ENCODE measurements at places on chromosomes 5 and 9.

- no peak for DNase-seq
These were observed 158.5 kb downstream of the TRPM6 start for GRCh38 chr9:74729136-74729695.

DNA sequence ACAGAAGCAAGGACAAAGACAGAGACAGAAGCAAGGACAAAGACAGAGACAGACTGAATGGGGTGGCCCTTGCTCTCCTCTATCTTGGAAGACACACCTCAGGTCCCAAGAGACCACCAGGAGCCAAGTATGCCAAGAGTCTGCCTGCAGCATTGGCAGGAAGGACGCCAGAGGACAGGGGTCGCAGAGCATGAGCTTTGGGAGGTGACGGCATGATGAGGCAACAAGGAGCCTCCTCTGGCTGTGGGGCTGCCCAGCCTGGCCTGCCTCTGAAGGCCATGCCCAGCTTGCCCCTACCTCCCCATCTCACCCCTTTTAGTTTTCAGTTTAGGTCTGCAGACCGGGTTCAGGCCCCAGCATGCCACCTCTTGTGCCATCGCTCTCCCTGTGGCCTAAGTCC lies 17.6 kb downstream of the PDGFRB start:
- DNase-seq = no peak

GRCh38 chr9:109699019-109699418 lies 81.0 kb upstream of the PALM2AKAP2 start:
- no peak for DNase-seq

DNA sequence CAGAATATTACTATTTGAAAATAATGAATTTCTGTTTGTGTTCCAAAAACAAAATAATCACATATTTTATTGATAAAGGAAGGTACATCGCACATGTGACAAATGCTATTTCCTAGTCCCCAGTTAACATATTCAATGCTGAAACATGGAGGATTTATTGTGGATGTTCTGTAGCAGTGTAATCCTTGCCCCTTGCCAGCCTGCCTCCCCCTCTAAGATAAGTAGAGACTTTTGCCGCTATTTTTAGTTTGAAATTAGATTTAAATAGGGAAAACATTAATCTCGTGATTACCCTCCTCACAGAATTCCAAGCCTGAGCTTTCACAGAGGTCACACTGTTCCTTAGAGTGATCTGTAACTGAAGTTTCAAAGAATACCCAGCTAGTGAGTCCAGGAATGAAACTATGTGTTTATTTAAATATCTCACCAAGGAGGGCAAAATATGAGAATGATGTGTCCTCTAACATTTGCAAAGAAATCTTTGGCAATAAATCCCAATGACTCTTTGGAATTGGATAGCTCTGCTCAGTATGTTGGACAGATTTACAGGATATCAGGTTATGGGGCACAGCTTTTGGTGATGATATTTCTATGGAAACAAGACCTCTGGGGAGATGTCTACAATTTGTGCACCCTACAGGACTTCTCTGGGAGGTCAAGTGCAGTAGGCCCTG lies 17.3 kb downstream of the CTXN3 start:
- DNase-seq = no peak

DNA sequence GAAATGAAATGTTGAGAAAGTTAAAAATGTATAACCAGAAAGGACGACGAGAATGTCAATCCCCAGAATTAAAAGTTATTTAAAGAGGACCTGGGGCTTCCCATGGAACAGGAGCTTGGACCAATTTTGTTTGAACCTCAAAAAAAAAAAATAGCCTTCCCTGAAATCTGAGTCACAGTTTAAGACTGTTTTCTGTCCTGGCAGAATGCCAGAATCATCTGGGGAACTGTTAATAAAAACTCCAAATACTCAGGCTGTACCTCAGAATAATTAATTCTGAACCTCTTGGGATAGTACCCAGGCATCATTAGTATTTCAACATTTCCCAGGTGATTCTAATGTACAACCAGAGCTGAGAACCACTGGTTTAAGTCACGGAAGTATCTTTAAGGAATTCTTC lies 102.2 kb upstream of the SLCO6A1 start:
- no peak for DNase-seq

GRCh38 chr5:58334035-58334434 lies 125.9 kb downstream of the PLK2 start:
- no peak for DNase-seq

GRCh38 chr5:131302506-131302905 lies 38.7 kb downstream of the CDC42SE2 start:
- no peak for DNase-seq

DNA sequence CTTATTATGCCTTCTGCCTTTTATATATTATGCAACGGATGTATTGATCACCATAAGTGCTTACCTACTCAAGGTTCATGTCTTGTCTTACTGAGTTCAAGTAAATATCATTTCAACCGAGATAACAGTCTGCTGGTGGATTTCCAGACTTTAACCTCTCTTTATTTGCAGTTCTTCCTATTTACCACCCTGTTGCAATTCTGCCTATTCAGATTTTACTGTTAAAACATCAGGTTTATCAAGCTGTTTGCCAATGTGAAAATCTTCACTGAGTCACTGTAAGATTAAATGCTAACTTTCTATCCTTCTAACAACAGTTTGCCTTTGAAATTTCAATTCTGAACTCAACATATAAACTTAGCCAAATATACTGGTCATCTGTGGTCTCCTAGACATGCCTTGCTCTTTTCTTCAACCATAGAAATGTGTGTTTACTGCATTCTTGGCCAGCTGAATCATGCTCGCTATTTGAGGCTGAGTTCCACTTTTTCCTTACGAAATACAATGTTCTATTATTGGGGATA lies 471.7 kb upstream of the RORB start:
- DNase-seq = no peak

DNA sequence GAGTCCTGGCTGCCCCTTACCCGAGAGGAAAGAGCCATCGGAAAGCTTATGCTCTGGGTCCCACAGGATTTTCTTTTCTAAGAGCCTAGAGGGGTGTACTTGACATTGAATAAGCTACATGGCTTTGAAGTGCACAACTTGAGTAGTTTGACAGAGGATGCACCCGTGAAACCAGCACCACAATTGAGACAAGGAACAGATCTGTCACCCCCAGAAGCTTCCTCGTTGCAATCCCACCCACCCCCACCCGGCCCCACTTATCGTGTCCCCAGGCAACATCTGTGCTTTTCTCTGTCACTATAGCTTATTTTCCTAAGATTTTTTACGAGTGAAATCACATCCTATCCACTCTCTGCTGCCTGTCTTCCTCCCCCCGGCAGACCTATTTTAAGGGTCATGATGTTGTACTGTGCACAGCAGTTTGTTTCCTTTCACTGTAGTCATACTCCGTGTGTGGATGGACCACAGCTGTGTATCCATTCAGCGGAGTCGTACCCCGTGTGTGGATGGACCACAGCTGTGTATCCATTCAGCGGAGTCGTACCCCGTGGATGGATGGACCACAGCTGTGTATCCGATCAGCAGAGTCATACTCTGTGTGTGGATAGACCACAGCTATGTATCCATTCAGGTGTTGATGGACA lies 8.8 kb upstream of the FCN2 start:
- DNase-seq = no peak

DNA sequence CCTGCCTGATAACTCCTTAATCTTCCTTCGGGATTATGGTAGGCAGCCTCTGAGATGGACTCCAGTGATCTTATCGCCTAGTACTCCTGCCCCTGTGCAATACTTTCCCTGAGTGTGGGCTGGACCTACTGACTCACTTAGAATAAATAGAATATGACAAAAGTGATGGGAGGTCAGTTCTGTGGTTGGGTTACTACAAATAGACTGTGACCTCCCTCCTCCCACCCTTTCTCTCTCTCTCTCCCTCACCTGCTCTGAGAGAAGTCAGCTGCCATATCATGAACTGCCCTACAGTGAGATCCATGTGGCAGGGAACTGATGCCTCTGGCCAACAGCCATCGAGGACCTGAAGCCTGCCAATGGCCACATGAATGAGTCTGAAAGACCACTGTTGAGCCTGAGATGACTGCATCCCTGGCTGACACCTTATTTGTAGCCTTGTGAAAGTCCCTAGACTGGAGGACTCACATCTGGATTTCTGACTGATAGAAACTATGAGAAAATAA lies 31.7 kb downstream of the NRG2 start:
- no peak for DNase-seq

DNA sequence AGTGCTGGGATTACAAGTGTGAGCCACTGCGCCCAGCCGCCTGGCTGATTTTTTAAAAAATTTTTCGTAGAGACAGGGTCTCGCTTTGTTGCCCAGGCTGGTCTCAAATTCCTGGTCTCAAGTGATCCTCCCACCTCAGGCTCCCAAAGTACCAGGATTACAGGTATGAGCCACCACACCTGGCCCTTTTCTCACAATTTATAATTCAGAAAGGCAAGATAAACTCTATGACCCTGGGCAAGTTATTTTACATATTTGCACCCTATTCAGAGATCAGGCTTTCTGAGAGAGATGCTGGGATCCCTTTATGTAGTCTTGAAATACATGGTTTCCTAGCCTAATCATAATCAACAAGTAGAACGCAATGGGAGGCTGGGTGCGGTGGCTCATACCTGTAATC lies 20.6 kb downstream of the ZNF346 start:
- DNase-seq = no peak

DNA sequence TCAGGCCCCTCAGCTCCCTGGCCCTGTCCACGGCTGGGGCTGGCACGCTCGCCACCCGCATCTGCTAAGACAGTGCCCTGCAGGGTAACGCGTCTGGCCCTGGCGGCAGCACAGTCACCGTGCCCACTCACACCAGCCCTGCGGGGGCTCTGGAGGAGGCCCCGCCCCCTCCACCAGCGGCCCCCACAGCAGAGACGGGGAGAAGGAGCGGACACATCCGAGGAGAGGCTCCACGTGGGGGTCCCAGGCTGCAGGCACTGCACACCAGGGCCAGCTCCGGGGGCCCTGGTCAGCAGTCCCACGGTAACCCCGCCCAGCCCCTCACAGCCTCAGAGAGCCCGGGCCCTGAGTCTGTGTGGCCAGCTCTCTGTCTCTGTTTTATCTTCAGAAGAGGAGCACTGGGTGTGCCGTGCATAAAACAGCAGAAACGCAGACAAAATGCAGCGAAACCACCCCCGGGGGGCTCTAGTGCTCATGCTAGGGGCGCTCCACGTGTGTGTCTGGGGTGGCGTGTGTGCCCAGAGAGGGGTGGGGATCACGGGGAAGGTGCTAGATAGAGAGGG lies 47.5 kb upstream of the NRARP start:
- no peak for DNase-seq

- DNase-seq = no peak
These were observed 18.5 kb upstream of the SLC24A2 start for GRCh38 chr9:19807182-19807892.

GRCh38 chr5:69415584-69415958 lies 655 bp downstream of the MARVELD2 start:
- DNase-seq = no peak

GRCh38 chr9:70901746-70902145 lies 219.7 kb downstream of the TRPM3 start:
- no peak for DNase-seq

GRCh38 chr5:125034331-125034730 lies 287.9 kb upstream of the ZNF608 start:
- no peak for DNase-seq

GRCh38 chr9:21813575-21814473 lies 11.4 kb downstream of the MTAP start:
- DNase-seq = peak; percentile 22

- DNase-seq = no peak
These were observed 33.4 kb upstream of the GLIS3 start for GRCh38 chr9:4333231-4333740.

DNA sequence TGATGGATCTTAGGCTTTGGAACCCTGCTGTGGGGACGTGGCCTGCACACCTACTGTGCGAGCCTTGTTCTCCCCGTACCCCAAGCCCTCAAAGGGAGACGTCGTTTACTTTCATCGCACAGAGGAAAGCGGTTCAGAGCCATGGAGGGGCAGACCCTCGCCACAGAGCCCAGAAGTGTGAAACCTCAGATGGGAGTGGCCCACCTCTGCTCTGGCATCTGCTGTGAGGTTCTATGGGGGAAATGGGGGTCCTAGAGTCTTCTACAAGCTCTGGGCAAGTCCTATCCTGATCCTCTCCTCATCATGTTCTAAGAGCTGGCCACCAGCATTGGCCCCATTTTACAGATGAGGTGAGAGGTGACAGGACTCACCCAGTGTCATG lies 3.7 kb upstream of the RNF44 start:
- no peak for DNase-seq

- no peak for DNase-seq
These were observed 57.6 kb downstream of the PTCH1 start for GRCh38 chr9:95459178-95459577.

DNA sequence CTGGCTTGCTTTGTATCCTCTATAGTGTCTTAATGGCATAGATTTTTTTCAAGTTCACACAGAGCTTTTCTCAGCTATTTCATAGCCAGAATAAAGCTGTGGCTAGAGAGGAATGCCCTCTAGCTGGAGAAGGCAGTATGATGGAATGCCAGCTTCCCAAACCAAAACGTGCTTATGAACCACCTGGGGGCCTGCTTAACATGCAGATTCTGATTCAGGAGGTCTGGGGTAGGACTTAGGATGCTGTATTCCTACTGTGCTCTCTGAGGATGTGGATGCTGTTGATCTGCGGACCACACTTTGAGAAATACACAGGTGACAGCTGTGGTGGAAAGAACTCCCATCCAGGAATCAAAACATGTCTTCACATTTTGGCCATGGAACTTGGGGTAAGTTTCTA lies 49.9 kb upstream of the DPYSL3 start:
- no peak for DNase-seq

- DNase-seq = no peak
These were observed 265.8 kb downstream of the SLF1 start for GRCh38 chr5:94884311-94884710.

- no peak for DNase-seq
These were observed 21.5 kb upstream of the SUSD3 start for GRCh38 chr9:93036887-93037475.

GRCh38 chr5:158463188-158463587 lies 604.2 kb upstream of the CLINT1 start:
- no peak for DNase-seq

DNA sequence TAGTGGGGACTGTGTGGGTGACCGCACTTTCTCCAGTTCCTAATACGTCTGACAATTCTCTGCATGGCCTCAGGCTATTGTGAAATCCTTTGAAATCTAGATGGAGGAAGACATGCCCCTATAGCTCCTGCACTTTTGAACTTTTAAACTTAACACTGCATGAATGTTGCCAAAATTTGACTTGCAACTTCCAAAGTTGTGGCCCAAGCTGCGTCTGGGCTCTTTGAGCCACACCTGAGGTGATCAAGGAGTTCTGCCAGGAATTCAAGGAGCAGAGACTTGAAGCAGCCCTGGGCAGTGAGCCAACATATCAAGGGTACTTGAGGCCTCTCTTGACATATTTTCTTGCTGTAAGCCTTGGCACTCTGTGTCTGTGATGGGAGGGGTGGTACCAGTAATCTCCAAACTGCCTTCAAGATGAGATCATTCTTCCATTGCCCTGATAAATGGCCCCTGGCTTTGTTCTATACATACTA lies 1336.1 kb upstream of the CDH9 start:
- no peak for DNase-seq

All from stimulated activated naive CD4-positive, alpha-beta T cell treated with Interleukin-2 at 50 U/mL for 16 hours (primary cell).